ENCODE measurements at places on chromosomes 6 and 20.

GRCh38 chr6:137206577-137206976, 12.6 kb downstream of the IFNGR1 start:
- no peak for DNase-seq

DNA sequence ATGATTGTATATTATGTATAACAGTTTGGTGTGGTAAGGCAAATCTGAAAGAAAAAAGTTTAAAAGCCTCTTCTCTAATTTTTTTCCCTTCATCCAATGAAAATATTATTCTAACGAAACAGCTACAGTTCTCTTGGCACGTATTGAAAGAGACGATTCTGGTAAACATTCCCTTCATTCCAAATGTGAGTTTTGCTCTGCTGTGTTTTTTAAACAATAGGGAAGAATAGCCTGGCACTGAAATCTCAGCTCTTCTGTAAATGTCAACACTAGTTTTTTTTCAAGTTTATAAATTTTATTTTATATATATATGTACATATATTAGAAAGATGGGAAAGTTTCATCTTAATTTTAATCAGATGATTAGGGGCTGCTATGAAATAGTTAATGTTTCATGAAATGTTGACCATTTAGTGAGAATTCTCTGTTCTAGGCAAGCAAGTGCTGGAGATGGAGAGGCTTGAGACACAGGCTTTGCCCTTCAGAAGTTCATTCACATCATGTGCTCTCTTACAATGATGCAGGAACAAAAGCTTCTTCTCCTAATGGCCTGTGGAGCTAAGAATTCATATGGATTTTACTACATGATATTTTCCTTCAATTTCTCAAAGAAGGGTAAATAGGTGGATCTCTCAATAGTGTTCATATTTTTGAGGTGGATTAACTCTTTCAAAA, 4.1 kb downstream of the PAQR8 start:
- no peak for DNase-seq

DNA sequence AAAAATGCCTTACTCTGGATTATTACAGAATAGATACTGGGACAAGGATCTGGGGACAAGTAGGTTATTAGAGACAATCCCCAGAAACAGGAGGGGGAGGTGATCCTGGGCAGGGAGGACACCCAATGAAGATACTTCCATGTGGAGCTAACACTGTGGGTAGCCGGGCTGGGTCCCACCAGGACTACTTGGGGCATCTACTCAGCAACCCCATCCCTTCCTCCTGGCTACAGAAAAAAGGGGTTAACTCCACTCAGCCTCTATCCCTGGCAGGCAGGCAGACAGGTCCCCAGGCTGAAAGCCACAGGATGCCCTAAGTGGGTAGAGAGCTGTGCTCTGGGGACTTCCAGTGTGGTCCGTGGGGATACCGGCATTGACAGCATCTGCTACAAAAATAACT, 68.0 kb upstream of the NXT1 start:
- peak; percentile 17 for DNase-seq

GRCh38 chr6:168152306-168152963, 73.4 kb upstream of the FRMD1 start:
- peak; percentile 18 for DNase-seq

DNA sequence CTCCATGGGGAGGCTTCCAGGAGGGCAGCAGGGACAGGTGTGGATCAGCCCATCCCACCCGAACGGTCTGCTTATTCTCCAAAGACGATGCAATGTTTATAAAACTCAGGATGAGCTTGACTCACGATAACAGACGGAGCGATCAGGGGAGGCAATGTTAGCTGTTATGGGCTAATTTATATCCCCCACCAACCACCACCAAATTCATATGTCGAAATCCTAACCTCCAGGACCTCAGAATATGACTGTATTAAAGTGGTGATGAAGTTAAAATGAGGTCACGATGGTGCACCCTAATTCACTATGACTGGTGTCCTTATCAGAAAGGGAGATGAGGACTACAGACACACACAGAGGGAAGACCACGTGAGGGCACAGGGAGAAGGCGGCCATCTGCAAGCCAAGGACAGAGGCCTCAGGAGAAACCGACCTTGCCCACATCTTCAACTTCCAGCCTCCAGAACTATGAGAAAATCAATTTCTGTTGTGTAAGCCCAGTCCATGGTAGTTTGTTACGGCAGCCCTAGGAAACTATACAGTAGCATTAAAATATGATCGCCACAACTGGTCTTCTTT, 7.0 kb downstream of the ADTRP start:
- DNase-seq = no peak

DNA sequence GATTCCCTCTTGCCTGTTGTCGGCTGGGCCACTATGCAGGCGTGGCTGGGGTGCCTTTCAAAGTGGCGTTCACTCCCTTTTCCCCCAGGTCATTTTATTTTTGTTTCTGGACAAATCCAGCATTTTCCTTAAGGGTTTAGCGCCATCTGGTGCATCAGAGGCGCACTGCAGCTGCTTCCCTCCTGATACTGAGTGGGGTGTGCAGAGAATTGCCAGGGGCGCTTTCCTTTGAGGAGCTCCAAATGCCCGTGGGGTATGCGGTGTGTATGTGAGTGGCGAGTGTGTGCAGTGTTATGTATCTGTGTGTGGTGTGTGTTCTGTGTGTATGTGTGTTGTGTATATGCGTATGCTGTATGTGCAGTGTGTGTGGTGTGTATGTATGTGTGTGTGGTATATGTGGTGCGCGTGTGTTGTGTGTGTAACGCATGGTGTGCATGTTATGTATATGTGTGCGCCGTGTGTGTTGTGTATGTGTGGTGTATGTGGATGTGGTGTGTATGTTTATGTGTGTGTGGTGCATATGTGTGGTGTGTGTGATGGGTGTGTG, 100.1 kb upstream of the AGPAT4 start:
- peak; percentile 88 for DNase-seq

GRCh38 chr20:62131560-62132320, 9.5 kb downstream of the LSM14B start:
- DNase-seq = no peak

GRCh38 chr20:56430461-56430860, 18.4 kb downstream of the CASS4 start:
- DNase-seq = peak; percentile 43

DNA sequence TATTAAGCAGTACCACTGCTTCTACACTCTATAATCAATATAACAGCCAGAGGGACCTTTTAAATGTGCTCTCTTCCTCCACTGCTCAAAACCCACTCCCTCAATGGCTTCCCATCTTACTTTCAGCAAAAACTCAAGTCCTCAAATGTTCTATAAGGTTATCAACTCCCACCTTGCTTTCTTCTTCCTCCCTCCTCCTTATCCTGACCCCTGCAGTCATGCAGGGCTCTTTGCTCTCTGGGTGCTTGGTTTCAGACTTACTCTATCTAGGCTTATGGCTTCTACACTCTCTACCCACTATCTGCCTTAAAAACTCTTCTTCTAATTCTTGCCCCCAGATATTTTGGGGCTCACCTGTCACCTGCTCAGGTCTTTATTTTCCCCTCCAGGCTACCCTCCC, 5.3 kb downstream of the ARHGAP18 start:
- no peak for DNase-seq

DNA sequence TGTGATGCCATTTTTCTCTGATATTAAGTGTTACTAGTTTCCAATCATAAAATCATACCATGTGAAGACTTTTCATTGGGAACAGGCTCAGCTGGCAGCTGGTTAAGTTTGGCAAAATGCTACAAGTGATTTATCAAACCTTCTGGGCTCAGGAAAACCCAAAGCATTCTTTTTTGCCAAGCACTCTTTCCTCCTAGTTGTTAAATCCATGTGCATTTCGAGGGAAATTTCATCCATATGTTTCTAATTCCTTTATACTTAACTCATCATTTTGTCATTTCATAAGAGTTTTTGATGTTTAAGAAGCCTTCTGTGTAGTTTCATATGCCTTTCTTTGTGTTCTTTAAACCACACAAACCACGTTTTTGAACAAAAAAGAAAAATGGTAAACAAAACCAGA, 217.6 kb upstream of the PDE10A start:
- no peak for DNase-seq

GRCh38 chr6:108200631-108201030, 34.8 kb downstream of the NR2E1 start:
- DNase-seq = no peak

DNA sequence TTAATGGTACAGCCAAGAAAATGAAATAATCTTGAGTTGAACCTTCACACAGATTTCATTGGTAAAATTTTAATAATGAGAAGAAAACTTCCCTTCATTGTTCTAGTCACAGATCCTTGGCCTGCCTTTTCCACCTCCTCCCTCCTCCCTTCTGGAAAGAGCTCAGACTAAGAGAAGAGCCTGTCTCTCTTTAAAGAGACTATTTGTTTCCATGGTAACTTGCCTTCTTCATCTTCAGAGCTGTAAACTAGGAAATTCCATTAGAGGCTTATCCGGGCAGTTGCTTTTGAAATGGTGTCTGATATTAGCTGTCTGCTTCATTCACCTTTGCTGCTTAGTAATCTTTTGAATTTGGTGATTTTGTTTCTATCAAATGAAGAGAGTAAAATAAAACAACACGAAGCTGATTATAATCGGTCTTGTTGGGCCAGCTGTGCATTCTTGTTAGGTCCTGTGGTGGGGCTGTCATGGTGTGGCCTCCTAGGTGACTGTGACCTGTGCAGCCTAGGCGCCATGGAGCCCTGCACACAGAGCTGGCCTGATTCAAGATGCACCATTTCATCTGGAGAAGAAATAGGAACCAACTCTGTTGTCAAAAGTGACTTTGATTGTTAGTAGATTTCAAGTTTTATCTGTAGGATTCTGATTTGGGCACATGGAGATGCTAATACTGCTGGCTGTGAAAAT, 96.7 kb downstream of the MAP3K7 start:
- DNase-seq = no peak

DNA sequence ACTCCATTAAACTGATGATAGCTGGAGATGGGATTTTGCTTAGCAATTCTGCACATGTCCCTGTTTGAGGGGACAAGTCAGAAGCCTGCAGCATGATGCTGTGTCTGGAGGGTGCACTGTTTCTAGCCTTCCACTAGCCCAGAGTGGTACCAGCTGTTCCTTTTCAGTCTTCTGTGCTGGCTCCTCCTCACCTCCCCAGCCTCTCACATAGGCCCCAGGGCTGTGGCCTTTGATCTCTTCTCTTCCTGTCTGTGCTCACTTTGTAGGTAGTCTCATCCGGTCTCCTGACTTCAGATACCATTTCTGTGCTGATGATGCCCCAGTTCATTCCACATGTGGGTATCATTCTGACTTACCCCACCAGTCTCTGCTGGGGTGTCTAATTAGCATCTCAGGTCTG, 126.3 kb downstream of the HIVEP1 start:
- DNase-seq = no peak

DNA sequence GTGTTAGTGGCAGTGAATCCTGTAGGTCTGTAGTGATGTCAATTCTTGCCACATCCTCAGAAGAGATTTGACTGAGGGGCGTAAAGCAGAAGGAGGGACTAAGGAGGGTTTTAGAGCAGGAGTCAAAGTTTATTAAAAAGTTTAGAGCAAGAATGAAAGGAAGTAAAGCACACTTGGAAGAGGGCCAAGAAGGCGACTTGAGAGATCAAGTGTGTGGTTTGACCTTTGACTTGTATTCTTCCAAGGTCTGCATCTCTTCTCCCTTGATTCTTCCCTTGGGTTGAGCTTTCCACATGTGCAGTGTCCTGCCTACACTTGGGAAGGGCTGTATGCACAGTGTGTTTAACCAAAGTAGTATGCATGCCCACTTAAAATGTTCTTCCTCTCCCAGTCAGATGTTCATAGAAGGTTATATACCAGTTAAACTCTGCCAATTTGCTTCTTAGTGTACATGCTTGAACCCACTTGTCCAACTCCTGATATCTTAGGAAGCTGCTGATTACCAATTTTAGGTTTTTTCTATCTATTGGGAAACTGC, 627.6 kb downstream of the MMUT start:
- DNase-seq = no peak

DNA sequence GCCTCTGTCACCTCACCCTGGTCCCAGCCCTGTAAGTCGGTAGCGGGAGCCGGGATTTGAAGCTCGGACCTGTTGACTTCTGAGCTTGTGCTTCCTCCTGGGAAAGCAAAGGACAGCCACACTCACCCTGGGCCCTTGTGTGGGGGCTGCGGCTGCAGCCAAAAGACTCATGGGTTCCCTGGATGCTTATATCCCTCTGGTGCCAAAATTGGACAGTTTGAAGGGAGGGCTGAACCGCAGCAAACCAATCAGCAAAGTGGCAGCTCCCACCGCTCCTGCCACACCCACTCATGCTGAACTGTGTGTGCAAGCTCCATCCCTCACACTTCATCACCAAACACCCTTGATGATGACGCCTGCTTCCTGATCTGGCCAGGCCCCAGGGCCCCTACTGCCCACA, 3.9 kb upstream of the CCN5 start:
- DNase-seq = no peak

- DNase-seq = no peak
Measured at GRCh38 chr6:89727501-89727900, 89.0 kb upstream of the LYRM2 start.

GRCh38 chr6:166499350-166500163, 86.9 kb downstream of the RAMACL start:
- DNase-seq = no peak

DNA sequence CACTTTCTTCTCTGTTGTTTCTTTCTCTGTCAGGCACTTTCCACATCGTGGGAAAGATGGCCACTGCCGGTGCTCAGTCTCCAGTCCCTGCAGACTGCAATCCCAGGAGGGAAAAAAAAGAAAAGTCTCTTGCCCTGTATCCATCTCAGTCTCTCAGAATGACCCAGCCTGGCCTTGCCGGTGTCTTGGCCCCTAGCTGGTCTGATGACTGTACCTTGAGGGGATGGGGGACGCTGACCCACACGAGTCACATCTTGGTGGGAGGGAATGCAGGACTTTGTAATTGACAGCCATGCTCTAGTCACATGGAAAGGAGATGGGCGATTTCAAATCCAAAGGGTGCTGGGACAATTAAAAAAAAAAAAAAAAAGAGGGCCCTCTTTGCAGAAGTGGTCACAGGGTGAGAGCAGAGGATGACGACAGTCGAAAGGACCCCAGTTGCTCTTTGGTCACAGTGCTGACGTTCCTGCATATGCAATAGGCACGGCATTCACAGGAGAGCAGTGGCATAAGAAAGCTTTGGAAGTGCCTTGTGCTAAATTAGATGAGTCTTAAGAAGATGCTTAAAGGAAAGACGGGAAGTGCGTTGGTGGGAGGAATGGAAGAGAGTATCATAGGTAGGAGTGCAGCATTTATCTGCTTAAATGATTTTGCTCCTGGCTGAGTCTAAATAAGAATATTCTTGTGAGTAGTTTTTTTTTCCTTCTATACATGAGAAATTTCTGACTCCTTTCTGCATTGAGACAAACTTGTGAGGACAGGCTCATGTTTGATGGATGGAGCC, 63.9 kb upstream of the AKAP12 start:
- no peak for DNase-seq

DNA sequence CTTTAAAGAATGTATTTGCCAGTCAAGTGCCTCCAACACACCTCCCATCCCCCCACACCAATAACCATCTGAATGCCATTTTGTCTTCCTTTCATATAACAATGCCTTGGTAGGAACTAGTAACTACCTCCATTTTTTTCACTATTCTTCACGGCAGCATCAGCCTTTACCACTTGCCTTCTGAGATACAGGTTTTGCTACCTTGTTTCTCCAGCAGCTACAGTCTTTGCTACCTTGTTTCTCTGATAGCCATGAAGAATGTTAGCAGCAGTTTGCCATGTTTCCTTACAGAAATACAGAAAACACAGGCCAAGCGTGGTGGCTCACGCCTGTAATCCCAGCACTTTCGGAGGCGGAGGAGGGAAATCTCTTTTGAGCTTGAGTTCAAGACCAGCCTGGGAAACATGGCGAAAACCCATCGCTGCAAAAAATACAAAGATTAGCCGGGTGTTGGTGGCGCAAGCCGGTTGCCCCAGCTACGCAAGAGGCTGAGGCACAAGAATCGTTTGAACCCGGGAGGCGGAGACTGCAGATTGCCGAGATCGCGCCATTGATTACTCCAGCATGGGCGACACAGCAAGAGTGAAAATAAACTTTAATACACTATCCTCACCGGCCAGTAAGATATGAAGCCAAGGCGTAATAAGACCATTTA, 100.9 kb downstream of the HFE start:
- peak; percentile 82 for DNase-seq

All from activated CD8-positive, alpha-beta memory T cell treated with anti-CD3 and anti-CD28 coated beads, Interleukin-2, amount 50 U/mL, for 48 hours (primary cell).